ENCODE measurements at places on chromosomes 5 and 9.

- no peak for DNase-seq
Measured at GRCh38 chr9:111300140-111300735, 29.8 kb downstream of the OR2K2 start.

DNA sequence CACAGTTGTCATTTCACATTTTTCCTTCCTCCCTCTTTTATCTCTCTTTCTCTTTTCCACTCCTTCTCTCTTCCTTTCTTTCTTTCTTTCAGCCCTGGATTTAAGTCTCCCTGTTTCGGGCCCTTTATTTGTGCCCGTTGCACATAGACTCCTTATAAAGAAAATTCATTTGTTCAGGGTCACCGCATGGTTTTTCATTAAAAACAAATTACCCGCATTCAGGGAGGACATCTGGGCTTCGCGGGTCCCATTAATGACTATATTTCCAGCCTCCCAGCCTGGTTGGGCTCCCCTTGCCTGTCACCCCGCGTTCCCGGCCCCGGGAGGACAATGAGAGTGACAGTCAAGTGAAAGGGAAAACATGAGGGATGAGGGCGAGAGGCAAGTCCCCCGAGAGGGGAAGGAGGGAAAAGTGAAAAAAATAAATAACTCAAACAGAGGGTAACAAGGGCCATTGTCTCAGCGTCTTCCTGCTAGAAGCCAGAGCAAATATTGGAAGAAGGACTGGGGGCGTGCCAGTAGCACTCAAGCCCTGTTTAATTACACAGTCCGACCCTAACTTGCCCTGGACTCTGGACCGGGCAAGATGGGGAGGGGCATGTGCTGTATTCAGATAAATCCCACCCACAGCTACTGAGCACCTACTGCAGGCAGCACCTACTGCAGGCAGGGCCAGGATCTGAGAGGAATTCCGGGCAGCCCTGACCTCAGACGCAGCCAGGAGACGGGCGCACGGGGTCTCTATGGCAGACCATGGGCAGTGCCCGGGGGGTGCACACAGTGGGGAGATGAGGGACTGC, 166.2 kb downstream of the PAX5 start:
- no peak for DNase-seq

GRCh38 chr5:172956936-172957335, 2.3 kb upstream of the RPL26L1 start:
- no peak for DNase-seq

DNA sequence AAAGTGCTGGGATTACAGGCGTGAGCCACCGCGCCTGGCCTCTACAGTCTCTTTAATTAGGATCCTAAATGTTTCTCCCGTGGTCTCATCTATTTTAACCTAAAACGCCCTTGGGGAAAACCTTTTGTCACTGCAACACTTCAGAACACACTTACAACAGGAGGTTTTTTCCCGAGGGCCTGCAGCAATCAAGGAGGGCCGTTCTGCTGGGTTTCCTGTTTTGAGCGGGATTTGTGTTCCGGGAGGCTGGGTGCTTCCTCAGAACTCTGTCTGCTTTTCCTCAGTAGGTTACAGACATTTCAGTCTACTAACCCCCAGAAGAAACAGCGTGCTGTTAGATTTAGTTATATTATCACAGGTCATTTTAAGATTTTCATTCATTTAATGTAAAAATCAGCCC, 65.4 kb upstream of the IRX4 start:
- DNase-seq, result no peak

DNA sequence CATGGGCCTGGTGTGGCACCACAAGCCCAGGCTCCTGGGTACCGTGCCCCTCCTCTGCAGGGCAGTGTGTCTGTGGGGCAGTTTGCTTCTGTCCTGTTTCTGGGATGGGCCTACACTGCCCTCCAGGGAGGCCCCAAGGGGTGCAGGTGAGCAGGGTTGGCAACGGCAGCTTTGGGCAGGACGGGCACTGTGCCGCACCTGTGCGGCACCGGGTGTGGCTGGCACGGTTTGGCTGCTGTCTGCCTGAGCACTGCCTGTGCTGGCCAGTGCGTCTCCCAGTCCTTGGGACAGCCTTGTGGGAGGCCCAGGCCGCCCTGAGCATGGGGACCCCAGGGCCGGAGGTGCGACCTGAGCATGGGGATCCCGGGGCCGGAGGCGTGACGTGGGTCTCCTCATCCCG, 37.2 kb downstream of the RXRA start:
- no peak for DNase-seq

- no peak for DNase-seq
Measured at GRCh38 chr9:17556935-17557334, 21.9 kb upstream of the SH3GL2 start.

DNA sequence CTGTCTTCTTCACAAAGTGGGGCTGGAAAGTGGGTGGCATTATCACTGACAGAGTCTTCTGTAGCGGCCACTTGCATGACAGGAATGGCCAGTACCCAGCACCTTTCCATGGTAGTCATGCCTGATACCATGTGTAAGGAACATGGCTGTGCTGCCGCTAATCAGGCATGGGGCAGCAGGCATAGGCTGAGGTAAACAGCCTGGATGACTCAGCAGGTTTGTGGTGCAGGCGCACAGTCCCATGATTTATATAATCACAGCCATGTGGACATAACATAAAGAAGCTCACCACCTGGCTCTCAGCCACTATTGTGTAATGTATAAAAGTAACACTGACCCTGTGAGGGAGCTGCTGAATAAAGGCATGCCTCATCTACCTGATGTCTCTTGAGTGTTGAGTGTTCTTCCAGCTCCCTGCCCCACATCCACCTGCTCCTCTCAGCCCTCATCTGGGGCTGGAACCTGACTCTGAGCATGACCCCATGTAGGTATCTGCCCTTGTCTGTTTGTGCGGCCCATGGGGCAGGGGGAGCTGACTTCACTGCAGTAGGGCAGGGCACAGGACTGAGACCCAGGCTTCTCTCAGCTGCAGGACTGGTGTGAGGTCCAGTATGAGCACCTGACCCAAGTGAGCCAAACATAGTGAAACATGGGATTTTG, 13.2 kb upstream of the ICE1 start:
- DNase-seq, result no peak

DNA sequence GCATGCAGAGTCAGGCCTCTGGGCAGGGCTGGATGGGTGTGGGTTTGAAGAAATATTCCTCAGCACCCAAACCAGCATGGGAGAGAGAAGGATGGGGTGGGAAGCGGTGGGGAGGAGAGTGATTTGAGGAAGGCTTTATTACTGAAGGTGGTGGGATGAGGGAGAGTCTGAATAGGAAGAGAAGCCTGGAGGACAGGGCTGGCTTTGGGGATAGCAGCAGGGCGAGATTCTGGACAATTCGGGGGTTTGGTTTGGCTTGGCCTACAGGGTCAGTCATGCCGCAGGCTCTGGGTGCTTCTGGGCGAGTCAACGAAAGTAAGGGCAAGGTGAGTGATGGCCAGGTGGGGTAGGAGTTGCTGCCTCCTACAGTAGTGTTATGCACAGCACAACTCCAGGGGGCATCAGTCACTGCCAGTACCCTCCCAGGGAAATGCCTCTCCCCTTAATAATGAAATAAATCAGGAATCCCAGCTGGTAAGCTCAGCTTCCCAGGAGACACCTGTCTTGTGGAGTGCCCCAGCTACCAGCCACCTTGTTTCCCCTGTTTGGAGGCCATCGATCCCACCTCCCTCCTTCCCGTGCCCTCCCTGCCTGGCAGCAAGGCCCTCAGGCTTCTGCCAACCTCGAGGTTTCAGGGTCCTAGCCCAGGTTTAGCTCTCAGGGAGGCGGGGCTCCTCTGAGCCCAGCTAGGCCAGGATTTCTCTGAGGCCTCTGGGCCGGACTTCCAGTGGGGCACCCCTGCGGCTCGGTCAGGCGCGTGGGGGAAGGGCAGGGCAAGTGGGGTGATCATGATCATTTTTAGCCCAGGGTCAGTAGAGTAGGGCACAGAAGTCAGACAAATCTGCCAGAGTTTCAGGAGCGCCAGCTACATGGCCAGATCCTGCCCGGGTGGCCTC, 741 bp upstream of the NKX2-5 start:
- DNase-seq, result no peak
